ENCODE measurements at places on chromosomes 12 and 14.

DNA sequence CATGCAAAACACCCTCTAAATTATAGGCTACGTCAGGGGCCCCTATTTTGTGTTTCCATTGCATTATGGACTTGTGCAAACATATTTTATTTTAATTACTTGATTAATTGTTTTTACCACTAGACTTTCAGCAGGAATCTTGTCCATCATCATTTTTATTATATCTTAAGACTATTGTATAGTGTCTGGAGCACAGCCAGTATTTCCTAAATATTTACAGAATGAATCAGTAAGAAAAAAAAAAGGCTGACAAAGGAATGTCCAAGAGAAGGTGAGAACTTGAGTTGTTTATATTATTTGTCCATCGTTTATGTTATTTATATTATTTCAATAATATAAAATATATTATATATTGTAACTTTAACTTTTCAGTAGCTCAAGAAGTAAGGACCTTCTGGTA, 664.7 kb downstream of the SLC6A15 start:
- DNase-seq = no peak

DNA sequence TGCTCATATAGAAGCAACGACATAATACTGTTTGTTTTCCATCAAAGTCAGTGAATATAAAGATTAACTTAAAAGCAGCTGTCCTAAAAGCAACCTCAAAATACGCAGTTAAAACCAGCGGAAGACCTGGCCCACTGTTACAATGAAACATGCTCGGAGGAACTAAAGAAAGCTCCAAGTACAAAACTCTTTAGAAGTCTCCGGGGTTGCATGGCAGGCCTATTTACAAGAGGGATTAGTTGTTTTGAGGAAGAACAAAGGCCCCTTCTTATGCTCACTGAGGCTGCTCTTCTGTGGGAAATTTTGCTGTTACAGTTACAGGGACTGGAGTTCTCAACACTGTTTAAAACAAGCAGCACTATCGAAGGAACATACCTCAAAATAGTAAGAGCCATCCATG, 75.9 kb upstream of the C12orf71 start:
- DNase-seq = no peak

DNA sequence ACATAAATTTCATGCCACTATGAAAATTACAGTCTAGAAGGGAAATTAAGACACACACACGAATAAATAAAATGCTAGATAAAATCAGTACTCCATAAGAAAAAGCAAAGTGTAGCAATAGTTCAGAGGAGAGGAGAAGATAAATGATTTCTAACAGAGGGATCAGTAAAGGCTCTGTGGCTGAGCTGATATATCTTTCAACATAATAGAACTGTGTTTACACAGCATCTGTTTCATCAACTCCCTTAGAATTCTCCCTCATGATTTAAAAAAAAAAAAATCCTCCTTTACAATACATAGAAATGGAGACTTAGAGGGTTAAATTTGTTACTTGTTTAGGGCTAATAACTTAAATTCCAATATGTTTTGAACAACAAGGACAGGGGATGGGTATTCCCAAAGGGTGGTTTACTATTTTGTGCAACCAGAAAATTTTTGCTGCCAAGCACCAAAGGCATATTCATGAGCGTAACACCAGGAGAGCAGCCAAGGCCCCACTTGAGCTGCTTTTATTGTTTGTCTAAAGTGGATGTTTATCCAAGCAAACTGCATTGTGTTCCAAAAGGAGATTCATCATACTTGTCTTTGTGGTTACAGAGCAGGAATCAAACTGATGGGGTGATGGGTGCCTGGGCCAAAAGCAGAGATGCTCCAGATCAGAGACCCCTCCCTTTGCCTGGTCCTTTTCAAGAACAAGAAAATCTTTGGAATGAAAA, 162.7 kb downstream of the BMP4 start:
- DNase-seq = no peak

DNA sequence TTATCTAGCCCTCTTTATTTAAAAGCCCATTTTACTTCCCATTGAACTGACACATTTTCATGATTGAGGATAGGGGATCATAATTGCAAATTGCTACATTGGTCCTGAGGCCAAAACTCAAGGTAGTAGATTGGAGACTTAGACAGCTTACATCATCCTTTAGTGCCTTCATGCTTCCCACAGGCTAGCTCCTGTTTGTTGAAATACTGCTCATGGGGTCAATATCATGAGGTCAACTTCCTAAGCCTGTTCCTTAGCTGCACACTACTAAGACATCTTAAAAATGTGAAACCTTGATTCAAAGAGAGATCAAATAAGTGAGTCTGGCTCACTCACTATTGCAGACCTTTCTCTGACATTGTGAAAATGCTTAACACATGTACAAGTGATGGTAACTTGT, 113.0 kb downstream of the TBC1D30 start:
- DNase-seq = no peak

DNA sequence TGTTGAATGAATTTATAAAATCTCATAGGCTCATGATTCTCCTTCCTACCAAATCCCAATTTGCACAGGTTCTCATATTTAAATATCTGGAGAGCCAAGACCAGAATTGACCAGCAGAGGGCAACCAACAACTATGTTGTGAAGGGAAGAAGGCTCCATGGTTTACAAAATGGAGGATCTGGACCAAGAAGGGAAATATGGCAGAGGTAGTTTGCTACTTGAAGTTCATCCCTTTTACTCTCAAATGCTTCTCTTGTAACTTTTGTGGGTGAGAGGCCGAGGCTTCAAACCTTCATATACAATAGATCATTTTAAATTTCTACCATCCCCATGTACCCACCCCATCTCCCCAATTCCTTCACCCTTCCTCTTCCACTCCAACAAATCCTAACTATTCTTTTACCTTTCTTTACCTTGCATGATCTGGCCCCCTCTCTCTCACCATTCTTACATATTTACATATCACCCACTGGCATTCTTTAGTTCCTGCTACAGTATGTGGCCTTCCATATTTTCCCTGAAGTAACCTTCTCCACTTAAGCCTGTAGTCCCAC, 3.8 kb upstream of the SMARCC2 start:
- DNase-seq = peak; percentile 78

- DNase-seq = no peak
Measured at GRCh38 chr12:105750096-105750495, 388.7 kb downstream of the NUAK1 start.

- no peak for DNase-seq
Measured at GRCh38 chr14:29553427-29553826, 374.2 kb downstream of the PRKD1 start.

All from smooth muscle cell of the brain vasculature (primary cell).